ENCODE measurements at places on chromosomes 5 and 9.

GRCh38 chr5:175263776-175264175 lies 180.2 kb downstream of the DRD1 start:
- no peak for DNase-seq

- no peak for DNase-seq
These were observed 3.0 kb upstream of the DPYSL3 start for GRCh38 chr5:147512659-147513379.

DNA sequence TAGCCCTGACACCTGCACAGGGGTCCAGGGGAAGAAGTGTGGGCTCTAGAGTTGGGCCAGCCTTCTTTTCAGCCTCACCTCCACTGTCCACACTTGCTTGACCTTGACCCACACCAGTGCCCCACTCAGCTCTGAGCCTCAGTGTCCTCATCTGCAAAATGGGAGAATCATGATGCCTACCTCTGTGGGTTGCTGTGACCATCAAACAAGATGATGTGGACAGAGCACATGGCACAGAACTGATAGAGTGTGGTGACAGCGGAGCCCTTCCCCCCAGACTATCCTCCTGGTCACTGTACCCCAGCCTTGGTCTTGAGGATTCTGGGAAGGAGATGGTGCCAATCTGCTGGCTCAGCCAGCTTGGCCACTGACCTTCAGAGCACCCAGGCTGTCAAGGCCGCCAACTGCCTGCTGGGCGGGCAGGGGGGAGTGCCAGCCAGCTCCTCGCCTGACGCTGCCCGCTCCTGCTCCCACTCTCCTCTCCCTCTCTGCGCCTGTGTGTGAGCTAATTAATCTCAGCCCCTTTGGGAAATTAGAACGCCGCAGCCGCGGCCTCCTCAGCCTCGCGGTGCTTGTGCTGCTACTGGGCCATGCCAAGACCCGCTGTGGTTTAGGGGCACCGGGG lies 16.7 kb downstream of the CXXC5 start:
- no peak for DNase-seq

GRCh38 chr5:135335031-135335828 lies 63.8 kb downstream of the MACROH2A1 start:
- no peak for DNase-seq

DNA sequence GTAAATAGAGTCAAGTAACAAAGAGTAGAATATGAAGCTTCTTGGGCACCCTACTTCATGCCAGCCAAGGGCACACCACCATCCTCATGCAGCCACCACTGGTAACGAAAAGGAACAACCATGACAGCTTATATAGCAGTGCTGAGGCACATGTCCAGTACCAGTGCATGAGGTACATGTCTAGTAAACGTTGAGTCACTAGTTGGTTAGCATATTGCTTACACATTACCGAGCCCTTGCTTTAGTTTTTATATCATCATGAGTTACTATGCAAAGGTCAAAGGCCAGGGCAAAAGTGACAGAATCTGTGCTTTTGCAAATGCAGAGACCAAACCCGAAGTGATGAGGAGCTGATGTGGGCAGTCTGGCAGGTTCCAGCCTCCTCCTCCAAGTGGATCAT lies 147.1 kb upstream of the MAP1B start:
- DNase-seq = no peak

DNA sequence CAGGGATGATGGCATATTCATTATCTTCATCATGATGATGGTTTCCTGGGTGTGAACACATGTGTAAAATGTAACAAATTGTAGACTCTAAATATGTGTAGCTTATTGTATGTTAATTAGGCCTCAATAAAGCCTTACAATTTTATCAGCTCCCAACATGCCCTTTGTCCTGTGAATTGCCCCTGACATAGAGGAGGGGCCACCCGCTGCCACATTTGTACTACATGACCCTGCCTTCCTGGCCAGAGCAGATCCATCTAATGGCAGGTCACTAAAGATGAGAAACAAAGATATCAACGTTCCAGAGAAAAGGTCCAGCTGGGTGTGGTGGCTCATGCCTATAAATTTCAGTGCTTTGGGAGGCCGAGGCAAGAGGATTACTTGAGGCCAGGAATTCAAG lies 117.2 kb downstream of the CAAP1 start:
- no peak for DNase-seq

DNA sequence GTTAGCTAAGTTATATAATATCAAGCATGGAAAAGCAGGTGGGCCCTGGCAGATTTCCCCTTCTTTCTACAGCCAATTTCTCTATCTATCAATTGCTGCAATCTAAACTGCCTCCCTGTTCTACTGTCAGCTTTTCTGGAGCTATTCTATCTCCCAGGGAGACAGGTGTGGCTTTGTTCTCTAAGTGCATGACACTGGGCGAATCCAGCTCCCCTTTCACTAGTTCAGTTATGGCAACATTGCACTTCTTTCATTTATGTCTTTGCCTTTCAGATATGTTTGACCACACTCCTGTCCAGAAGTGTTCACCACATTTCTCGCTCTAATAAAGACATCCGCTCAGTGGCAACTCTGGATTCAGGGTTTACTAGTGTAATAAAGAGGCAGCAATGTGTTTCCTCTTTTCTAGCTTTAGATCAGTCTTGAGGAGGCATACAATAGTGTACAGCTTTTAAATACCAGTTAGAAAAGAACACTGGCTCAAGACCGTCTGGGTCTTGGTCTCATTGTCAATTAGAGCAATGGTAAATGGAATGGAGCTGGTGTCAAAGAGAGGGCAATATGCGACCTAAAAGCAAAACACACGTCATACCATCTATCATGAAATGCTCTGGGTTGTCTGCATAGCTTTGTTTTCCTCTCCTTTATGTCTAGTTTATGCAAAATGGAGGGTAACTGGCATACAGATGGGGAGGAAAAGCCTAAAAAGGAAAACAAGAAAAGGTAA lies 197.0 kb downstream of the SLF1 start:
- no peak for DNase-seq

DNA sequence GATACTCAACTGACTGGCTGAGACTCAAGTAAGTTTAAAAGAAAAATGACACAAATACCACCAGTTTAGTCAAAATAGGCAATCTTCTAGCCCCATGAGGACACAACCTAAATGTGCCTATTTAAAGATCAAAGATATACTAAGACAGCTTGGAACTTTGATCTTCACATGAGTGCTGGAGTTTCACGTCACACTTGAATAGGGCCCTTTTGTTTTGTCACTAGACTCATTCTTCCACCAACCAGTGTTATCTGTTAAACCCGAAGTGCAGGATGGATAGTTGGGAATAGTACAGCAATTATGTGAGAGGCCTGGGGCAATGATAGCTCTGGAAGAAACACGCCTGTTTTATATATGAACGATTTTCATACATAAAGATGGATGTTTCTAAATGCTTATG lies 792.8 kb upstream of the NUDT12 start:
- no peak for DNase-seq

GRCh38 chr5:114243972-114244317 lies 117.9 kb upstream of the KCNN2 start:
- no peak for DNase-seq

GRCh38 chr5:21398511-21398910 lies 1410.5 kb upstream of the CDH18 start:
- no peak for DNase-seq

DNA sequence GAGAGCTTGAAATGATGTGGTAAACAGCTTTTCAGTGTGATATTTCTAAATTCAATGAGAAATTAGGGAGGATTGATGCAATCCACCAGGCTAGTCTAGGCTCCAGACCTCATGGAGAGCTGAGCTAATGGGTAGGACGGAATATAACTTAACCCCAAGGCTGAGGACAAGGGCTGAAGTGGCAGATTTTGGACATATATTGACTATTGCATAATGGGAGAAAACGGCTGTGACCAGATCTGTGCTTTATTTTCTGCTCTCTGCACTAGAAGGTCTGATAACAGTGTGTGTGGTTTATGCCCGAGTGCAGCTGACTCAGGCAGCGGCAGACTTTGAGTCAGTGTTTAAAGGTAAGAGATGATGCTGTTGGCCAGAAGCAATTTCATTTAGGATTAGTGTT lies 70.6 kb downstream of the ACTBL2 start:
- peak; percentile 62 for DNase-seq

- DNase-seq = no peak
These were observed 500.1 kb downstream of the GABRG2 start for GRCh38 chr5:162567644-162568043.

DNA sequence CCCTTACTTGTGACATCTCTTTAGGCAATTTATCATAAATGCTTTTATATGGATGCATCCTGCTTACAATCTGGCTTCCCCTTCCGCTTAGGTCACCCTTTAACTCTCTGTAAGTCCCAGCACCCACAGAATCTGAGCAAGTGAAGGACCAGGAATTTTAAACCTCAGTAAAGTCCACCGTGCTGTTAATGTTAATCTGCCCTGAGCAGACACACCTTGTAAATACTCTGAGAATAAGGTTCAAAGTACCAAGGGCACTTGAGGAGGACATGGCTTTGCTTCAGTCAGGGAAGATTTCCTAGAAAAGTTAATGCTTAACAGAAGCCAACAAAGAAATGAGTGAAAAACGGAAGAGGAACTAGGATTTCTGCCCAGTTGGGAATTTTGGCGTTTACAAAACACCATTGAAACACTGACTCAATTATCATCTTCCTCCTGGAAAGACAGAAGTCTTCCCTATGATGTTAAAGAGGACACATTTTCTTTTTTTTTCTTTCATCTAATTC lies 26.4 kb upstream of the TTC39B start:
- no peak for DNase-seq

GRCh38 chr5:134545070-134545868 lies 19.8 kb downstream of the JADE2 start:
- no peak for DNase-seq

- no peak for DNase-seq
These were observed 796 bp downstream of the LNPEP start for GRCh38 chr5:96936431-96937320.

DNA sequence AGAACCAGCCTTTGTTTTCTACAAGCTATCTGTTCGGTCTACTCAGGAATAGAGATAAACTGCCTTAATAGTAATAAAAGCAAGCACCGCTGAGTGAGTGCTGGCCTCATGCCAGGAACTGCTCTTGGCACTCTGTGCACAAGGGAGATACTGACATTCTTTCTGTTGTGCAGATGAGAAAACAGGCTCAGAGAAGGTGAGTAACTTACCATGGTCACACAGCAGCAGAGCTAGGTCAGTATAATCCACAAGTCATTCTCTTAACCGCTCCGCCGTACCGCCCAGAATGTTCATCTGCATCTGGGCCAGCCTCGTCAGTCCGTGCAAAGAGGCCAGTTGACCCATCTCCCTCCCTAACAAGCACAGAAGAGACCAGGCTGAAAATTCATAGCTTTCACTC lies 27.4 kb downstream of the QRFP start:
- DNase-seq = peak; percentile 18

GRCh38 chr5:111667128-111667736 lies 89.8 kb downstream of the NREP start:
- no peak for DNase-seq

GRCh38 chr5:31962351-31962751 lies 211.8 kb downstream of the GOLPH3 start:
- no peak for DNase-seq

- DNase-seq = no peak
These were observed 318.8 kb downstream of the PIK3R1 start for GRCh38 chr5:68534131-68534940.

GRCh38 chr5:55072666-55073065 lies 29.8 kb upstream of the GZMA start:
- DNase-seq = no peak

DNA sequence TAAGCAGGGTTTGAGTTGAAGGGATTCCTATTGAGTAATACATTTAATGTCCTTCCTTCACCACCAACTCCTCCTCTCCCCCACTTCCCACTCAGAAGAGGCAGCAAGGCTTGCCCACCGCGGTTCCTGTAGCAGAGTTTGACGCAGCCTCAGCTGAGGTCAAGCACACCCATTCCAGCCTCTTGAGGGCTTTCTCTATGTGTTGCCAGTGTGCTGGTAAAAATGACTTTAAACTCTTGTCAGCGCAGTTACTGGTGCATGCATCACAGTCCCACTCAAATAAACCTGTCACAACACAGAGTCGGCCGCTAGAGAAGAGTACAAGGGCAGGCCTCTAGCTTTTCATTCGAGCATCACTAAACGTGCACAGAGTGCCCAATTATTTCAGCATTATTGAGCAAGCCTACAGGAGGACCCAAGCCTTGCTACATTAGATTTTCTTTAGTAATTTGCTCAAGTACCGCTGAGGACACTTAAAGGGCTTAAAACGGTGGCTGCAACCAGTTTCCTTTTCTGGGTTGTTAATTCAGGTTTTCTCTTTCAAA lies 79.6 kb downstream of the TLE4 start:
- DNase-seq = no peak

GRCh38 chr5:11407556-11408145 lies 496.6 kb downstream of the CTNND2 start:
- no peak for DNase-seq

DNA sequence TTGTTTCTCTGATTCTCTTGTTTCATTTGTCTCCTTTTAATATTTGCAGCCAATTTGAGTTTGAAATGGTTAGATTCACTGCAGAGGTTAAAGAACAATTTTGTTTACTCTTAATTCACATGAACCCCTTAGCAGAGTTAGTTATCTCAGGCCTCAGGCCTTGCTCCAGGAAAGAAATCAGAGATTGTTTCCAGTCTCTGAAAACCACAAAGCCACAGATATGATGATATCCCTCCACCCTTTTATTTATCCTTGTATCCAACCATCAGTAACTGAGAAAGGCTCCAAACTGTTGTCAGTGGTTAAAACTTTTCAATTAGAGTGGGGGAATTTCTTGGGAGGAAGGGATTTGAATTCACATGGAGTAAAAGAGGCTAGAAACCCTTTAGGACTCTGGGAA lies 406.0 kb upstream of the DMAC1 start:
- DNase-seq = no peak

GRCh38 chr9:16150501-16150900 lies 597.7 kb downstream of the CCDC171 start:
- no peak for DNase-seq

- DNase-seq = no peak
These were observed 28.5 kb downstream of the IL6ST start for GRCh38 chr5:55966284-55966683.

DNA sequence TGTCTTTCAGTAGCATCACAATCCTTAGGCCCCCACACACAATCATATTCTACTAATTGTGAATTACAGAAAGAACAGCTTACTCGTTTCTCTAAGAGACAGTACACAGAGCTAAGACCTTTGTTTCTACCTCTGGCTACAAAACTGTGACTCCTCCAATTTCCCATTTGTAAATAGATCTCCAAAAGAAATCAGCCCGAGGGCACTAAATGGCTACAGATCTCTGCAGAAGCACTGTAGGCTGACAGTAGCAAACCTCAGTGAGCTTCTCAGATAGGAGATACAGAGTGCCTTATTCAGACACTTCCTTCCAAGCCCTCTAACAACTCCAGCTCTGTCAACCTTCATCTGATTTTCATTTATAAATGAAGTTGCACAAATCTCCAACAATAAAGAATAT lies 51.0 kb downstream of the EFNA5 start:
- no peak for DNase-seq

- no peak for DNase-seq
These were observed 334.9 kb downstream of the BNC2 start for GRCh38 chr9:16535555-16535954.

GRCh38 chr5:180380441-180380840 lies 27.3 kb upstream of the GFPT2 start:
- no peak for DNase-seq

GRCh38 chr9:110125207-110125751 lies 82.7 kb downstream of the C9orf152 start:
- DNase-seq = peak; percentile 98

GRCh38 chr5:112566251-112566650 lies 147.2 kb upstream of the EPB41L4A start:
- DNase-seq = no peak

GRCh38 chr9:6590334-6590733 lies 55.2 kb downstream of the GLDC start:
- no peak for DNase-seq

GRCh38 chr9:121833061-121833460 lies 181.6 kb downstream of the DAB2IP start:
- DNase-seq = no peak

All from NCI-H226 (cell line).